ENCODE measurements at places on chromosomes 6 and 20. TPM values are rescaled to one million over a fixed set of nuclear protein-coding genes. Genes with fewer than 3 reads are reported as not detected.

RBPJL gene
- not detected for total RNA-seq

PRSS16 gene
- 2.0 TPM for total RNA-seq

SAMD10 gene
- 20.2 TPM for total RNA-seq

TUBB2B gene
- 0.76 TPM for total RNA-seq

VGLL2 gene
- total RNA-seq, result not detected

ZNF512B gene
- 18.8 TPM for total RNA-seq

ATXN1 gene
- 135 TPM for total RNA-seq

DNA sequence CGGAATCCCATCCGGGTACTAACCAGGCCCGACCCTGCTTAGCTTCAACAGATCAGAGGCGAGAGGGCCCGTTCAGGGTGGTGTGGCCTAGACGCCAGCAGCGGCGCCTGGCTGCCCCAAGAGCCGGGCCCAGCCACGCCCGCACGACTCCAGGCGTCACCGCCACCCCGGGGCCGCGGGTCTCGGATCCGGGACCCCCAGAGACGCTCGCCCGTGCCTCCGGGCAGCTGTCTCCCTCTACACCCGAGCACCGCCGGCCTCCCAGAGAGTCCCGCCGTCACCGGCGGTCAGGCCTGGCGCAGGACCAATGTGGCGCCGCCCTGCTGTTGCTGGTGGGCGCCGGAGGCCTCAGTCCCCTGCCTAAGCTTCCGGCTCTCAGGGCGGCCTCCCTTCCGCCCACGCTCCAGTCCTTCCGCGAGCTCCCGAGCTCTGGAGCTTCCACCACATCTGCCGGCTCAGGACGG lies 441.2 kb upstream of the DEFB115 start:
- H3K4me1 ChIP-seq, result no peaks in the 10 kb centered on the region
- H3K27me3 ChIP-seq, result no peaks in the 10 kb centered on the region
- no peak overlapping the region for H3K4me3 ChIP-seq
- no peak overlapping the region for H3K27ac ChIP-seq

DNA sequence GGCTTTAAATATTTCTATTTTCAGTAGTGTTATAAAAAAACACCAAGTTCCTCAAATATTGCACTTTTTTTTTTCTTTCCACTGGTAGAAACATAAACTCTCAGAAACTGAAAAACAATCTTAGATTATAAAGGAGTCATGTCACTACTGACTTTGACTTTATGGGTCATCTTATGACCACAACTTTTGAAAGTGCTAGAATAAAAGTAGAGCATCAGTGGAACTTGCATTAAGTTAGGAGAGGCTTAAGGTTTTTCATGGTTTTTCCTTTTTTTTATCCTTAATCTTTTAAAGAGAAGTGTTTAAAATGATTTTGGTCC lies 56.6 kb upstream of the SUPT3H start:
- peaks cover 57% of the 10 kb centered on the region for H3K4me1 ChIP-seq
- peak overlapping the region; percentile 62 for H3K4me3 ChIP-seq
- no peak for DNase-seq

- no peaks in the 10 kb centered on the region for H3K4me1 ChIP-seq
- H3K36me3 ChIP-seq, result no peaks in the 10 kb centered on the region
- H3K4me3 ChIP-seq, result no peak overlapping the region
- no peak for DNase-seq
Measured at GRCh38 chr20:6471871-6472270, 295.6 kb upstream of the BMP2 start.

DNA sequence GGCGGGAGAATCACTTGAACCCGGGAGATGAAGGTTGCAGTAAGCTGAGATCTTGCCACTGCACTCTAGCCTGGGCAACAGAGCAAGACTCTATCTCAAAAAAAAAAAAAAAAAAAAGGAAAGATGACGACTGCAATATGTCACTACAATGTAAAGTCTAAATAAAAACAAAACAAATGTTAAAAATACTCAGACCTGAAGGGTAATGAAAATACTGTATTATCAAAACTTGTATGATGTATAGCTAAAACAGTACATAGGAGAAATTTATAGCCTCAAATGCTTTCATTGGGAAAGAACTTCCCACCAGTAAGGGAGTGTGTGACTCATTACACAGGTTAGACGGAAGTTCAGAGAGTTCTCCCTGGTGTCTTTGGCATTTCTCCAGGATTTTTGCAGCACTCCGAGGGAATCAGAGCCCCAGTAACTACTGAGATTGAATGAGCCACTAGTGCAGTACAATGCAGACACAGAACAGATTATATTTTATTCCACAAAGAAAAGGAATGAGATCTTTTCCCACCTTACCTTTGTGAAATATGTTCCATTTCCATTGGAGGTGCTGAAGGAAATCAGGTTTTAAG lies 12.5 kb upstream of the RALGAPB start:
- H3K4me1 ChIP-seq, result no peaks in the 10 kb centered on the region
- H3K4me3 ChIP-seq, result no peak overlapping the region
- no peak overlapping the region for H3K27ac ChIP-seq
- no peaks in the 10 kb centered on the region for H3K27me3 ChIP-seq
- no peak for DNase-seq

DNA sequence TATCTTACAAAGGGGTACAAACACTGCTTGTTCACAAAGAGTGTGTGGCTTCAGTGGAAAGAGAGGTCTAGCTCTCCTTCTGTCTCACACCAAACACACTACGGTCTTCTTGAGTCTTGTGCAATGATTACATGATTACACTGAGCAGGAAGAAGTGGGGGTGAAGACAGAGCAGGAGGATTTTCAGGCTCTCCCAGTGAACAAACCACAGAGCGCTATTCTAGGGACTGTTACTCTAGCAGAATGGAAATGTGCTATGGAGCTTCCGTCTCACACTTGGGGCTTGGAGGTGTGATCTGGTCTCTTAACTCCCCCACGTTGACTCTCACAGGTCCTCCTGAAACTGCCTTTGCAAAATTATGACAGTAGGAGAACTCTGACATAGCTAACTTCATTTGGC lies 203.4 kb downstream of the MYLK4 start:
- H3K27me3 ChIP-seq, result peaks cover 60% of the 10 kb centered on the region
- no peak overlapping the region for H3K27ac ChIP-seq
- no peak for DNase-seq
- no peak overlapping the region for H3K4me3 ChIP-seq
- H3K36me3 ChIP-seq, result no peaks in the 10 kb centered on the region
- H3K4me1 ChIP-seq, result peaks cover 16% of the 10 kb centered on the region

DNA sequence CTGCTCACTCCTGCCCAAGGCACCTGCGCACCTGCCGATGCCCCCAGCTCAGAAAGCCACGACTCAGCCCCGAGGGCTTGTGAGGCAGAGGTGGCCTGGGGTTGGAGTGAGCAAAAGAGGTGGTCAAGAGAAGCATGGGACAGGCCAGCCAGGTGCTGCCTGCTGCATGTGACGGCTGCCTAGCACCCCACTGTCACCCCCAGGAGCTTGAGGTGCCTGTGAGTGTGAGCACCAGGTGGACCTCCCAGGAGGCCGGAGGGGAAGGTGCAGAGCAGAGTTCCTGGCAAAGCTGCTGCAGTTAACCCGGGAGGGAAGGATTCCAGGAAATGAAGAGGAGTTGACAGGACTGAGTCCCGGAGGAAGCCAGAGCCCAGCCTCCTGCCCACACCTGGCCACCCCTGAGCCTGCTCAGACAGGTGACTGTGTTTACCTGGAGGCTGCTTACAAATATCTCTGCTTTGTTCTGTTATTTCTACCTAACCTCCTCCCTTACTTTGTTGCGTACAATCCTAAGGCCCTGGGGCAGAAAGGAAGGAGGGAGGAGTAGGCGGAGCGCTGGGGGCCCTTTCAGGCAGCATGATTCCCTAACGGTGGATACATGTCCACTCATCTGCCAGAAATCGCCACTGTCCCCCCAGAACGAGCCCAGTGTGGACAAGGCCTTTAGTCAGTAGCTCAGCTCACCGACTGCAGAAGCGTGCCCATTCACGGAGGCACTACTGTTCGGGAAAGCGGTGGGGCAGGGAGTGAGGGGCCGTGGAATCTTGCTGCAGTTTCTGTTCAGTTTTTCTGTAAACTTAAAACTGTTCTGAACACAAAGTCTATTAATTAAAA lies 87.5 kb upstream of the MPC1 start:
- DNase-seq, result no peak
- peaks cover 4% of the 10 kb centered on the region for H3K27me3 ChIP-seq
- peaks cover 2% of the 10 kb centered on the region for H3K36me3 ChIP-seq
- H3K4me3 ChIP-seq, result no peak overlapping the region
- peaks cover 11% of the 10 kb centered on the region for H3K4me1 ChIP-seq

- DNase-seq, result no peak
- H3K4me1 ChIP-seq, result peaks cover 31% of the 10 kb centered on the region
- H3K36me3 ChIP-seq, result peaks cover 5% of the 10 kb centered on the region
- peak overlapping the region; percentile 79 for H3K27ac ChIP-seq
Measured at GRCh38 chr20:4081421-4081820, 66.1 kb upstream of the RNF24 start.

DNA sequence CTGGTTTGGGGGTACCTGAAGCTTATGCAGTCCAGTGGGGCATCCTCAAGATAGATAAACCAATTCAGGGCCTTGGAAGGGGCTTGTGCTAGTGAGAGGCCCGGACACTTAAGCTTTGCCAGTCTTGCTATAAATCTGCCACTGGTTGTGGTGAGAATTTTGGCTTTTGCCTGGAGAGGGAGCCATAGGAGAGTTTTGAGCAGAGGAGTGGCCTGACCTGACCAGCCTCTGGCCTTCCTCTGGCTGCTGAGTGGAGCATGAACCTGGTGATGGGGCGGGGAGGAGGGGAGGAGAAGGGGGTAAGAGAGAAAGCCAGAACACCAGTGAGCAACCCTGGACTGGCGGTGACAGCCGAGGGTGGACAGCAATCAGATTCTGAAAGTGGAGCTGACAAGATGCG lies 7.1 kb downstream of the TMEM74B start:
- no peak overlapping the region for H3K27ac ChIP-seq
- H3K4me1 ChIP-seq, result peaks cover 10% of the 10 kb centered on the region
- peaks cover 5% of the 10 kb centered on the region for H3K36me3 ChIP-seq
- H3K4me3 ChIP-seq, result no peak overlapping the region
- H3K27me3 ChIP-seq, result peaks cover 8% of the 10 kb centered on the region

DNA sequence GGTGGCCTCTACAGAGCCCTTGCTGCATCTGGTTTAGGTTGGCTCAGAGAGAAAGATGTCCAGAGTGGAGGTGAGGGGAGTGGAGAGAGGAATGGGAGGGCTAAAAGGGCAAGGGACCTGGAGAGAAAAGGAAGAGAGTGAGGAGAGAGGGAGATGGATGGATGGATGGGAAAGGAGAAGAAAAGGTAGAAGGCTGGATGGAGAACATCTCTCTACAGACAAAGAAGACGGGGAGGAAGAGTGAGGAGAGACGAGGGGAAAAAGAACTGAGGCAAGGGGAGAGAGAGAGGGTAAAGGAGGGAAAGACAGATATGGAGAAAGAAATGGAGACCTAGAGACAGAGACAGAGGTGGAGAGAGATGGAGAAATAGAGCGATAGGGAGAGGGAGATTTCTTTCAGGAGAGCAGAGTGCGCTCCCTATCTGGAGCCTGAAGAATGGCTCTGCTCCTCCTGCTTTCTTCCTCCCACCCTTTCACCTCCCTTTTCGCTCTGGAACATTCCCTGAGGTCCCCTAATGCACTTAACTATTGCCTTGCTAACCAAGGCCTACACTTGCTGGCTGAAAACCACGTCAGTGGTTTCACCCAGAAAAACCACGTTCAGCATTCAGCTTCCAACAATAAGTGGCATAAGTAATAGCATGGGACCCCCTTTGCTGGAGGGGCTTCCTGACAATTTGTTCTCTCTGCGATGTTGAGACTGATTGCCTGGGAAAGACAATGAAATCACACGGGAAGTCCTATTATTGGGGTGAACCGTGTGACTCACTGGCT lies 286.3 kb downstream of the CDH26 start:
- peaks cover 22% of the 10 kb centered on the region for H3K27me3 ChIP-seq
- H3K27ac ChIP-seq, result no peak overlapping the region
- peaks cover 2% of the 10 kb centered on the region for H3K36me3 ChIP-seq

- peaks cover 22% of the 10 kb centered on the region for H3K27me3 ChIP-seq
- H3K27ac ChIP-seq, result no peak overlapping the region
- no peak for DNase-seq
- H3K4me1 ChIP-seq, result no peaks in the 10 kb centered on the region
- no peaks in the 10 kb centered on the region for H3K36me3 ChIP-seq
Measured at GRCh38 chr20:39318911-39319310, 356.8 kb downstream of the DHX35 start.

DNA sequence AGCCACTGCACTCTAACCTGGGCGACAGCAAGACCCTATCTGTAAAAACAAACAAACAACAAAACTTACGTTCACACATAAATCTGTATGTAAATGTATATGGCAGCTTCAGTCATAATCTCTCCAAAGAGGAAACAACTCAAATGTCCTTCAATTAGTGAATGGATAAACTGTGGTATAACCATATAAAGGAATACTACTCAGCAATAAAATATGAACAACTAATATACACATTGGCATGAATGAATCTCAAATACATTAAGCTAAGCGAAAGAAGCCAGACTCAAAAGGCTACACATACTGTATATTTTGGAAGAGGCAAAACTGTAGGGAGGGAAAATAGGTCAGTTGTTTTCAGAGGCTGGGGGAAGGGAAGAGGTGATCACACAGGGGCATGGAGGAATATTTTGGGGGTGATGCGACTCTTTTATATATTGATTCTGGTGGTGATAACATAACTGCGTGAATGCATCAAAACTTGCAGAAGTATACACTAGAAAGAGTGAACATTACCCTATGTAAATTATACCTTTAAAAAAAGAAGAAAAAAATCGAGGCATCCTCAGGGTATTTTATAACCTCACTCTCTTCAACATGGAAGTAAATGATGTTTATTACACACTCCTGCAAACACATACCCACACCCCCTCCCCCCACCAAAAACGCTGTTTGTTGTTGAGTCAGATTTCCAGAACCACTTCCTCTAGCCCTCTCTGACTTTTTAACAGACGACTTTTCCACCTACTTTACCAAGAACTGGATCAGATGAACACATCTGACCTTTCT lies 115.2 kb upstream of the RNF24 start:
- H3K27ac ChIP-seq, result no peak overlapping the region
- peak overlapping the region; percentile 58 for H3K4me3 ChIP-seq
- H3K36me3 ChIP-seq, result peaks cover 3% of the 10 kb centered on the region
- peaks cover 23% of the 10 kb centered on the region for H3K27me3 ChIP-seq
- DNase-seq, result no peak

DNA sequence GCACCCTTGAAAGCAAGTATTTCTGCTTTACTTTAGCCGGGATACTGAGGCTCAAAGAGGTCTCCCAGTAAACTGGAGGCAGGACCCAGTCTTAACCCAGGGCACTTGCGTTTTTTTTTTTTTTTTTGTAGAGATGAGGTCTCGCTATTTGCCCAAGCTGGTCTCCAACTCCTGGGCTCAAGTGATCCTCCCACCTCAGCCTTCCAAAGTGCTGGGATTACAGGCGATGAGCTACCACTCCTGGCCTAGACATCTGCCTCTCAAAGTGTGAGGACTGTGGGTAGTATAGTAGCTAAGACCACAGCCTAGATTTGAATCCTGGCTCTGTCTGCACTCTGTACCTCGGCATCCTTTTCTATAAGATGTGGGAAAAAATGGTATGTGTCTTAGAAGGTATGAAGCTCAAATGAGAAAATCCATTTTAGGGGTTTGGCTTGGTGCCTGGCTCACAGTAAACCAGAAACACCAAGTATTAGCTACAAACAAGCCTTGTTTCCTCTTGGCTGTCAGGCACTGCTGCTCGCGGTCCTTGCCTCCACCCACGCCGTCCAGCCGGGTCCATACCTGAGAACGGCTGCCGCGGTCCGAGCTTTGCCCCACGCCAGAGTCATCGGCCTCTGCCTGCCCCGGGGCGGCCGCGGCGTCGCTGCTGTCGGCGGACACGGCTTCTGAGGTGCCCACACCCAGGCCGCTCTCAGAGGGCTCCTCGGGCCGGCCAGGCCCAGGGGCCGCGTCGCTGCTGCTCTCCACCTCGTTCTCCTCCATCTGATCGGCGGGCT lies 1.2 kb downstream of the ZNF335 start:
- H3K4me3 ChIP-seq, result peak overlapping the region; percentile 87
- H3K4me1 ChIP-seq, result peaks cover 20% of the 10 kb centered on the region
- no peak for DNase-seq
- H3K27ac ChIP-seq, result peak overlapping the region; percentile 97
- no peaks in the 10 kb centered on the region for H3K36me3 ChIP-seq
- H3K27me3 ChIP-seq, result no peaks in the 10 kb centered on the region

All from T-helper 17 cell (primary cell).